ENCODE measurements at places on chromosomes 11 and 22. TPM values are rescaled to one million over a fixed set of nuclear protein-coding genes. Genes with fewer than 3 reads are reported as not detected.

The GRM5 gene
- polyA plus RNA-seq, result not detected

The PRSS23 gene
- polyA plus RNA-seq, result 138 TPM

The NTM gene
- polyA plus RNA-seq, result 37.2 TPM

The CABP4 gene
- polyA plus RNA-seq, result 0.52 TPM

The DEPDC7 gene
- polyA plus RNA-seq, result 5.7 TPM

Data from mammary epithelial cell (primary cell).